ENCODE measurements at places on chromosomes 12 and 14. TPM values are rescaled to one million over a fixed set of nuclear protein-coding genes. Genes with fewer than 3 reads are reported as not detected.

Gene CFAP54
- total RNA-seq: 1.8 TPM

Gene AMHR2
- total RNA-seq: not detected

Gene KRT8
- not detected for total RNA-seq

Gene OASL
- 43.7 TPM for total RNA-seq

Gene CFAP73
- total RNA-seq: 0.65 TPM

Gene KCNC2
- total RNA-seq: not detected

Gene SNRPF
- 30.7 TPM for total RNA-seq

Gene AVPR1A
- not detected for total RNA-seq

Gene CISTR
- not detected for total RNA-seq

Gene FAM181A
- total RNA-seq: not detected

Gene CLEC4E
- total RNA-seq: not detected

Gene SINHCAF
- total RNA-seq: 74.7 TPM

Gene CNTN1
- total RNA-seq: not detected

Gene TMEM30B
- 1.4 TPM for total RNA-seq

Gene CRACR2A
- total RNA-seq: 36.9 TPM

Gene DPPA3
- total RNA-seq: not detected

Gene FAM90A1
- total RNA-seq: not detected

Gene AMIGO2
- total RNA-seq: 20.2 TPM

Gene SSTR1
- total RNA-seq: not detected

Gene SYNDIG1L
- not detected for total RNA-seq

Gene FGD4
- total RNA-seq: 1.4 TPM

Gene WIF1
- not detected for total RNA-seq

Gene SERPINA1
- 0.20 TPM for total RNA-seq

Gene RTL1
- total RNA-seq: not detected

Gene SSPN
- not detected for total RNA-seq

All from activated naive CD8-positive, alpha-beta T cell treated with anti-CD3 and anti-CD28 coated beads, Interleukin-2, amount 10 ng/mL, durations not matched to agents 7 days and 5 days (primary cell).